ENCODE measurements at places on chromosomes 12 and 14. TPM values are rescaled to one million over a fixed set of nuclear protein-coding genes. Genes with fewer than 3 reads are reported as not detected.

DNA sequence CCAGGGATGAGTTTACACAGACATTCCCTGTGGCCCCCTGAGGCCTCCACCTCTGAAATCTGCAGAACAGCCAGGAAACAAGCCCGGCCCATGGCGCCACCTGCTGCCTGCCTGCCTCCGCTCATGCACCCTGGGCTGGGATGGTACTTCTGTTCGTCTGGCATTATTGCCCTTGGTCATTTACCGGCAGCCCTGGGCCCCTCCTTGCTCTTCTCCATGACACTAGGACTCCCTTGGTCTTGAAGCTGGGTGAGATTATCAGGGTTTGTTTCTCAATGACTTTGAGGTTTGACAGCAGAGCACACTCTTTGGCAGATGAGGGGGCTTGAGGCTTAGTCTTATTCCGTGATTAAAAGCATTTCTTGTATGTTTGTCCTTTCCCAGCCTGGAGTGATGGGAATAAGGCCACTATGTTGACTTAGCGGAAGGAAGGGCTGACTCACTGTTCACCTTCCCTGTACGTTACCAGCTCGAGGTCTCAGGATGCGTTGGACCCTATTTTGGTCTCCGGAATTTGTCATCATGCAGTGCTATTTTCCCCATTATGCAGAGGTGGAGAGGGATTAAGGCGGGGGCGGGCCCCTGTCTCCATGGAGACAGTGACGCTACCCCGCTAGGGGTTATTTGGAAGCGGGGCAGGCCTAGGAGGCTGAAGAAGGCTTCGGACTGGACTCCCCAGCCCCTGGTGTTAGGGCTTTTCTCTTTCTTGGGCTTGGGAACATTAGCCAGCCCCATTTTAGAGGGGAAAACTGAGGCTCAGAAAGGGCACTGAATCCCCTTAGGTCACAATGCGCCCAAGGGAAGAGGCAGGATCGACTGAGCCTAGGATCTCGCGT lies 706 bp upstream of the PEX5 start:
- DNase-seq: peak; percentile 93
- H3K4me3 ChIP-seq: peak overlapping the region; percentile 94
- H3K4me1 ChIP-seq: peaks cover 26% of the 10 kb centered on the region
- peaks cover 16% of the 10 kb centered on the region for H3K36me3 ChIP-seq

DNA sequence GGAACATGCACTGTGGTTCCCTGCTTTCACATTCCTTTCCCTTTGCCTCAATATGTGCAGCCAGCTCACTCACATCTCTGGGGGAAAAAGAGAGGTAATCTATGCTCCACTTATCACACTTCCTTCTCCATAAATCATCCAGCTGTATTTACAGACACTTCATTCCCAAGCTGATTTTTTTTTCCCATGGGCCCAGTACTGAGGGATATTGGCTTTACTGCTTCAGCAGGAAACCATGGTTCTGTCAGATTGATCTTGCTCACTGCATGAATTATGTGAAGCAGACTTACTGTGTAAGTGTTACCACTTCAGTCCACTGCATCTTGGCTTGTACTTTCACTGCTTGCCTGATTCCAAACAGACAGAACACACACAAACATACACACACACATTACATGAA lies 555.6 kb downstream of the CCER1 start:
- H3K4me3 ChIP-seq: no peak overlapping the region
- no peaks in the 10 kb centered on the region for H3K4me1 ChIP-seq
- H3K27ac ChIP-seq: no peak overlapping the region
- H3K36me3 ChIP-seq: no peaks in the 10 kb centered on the region

DNA sequence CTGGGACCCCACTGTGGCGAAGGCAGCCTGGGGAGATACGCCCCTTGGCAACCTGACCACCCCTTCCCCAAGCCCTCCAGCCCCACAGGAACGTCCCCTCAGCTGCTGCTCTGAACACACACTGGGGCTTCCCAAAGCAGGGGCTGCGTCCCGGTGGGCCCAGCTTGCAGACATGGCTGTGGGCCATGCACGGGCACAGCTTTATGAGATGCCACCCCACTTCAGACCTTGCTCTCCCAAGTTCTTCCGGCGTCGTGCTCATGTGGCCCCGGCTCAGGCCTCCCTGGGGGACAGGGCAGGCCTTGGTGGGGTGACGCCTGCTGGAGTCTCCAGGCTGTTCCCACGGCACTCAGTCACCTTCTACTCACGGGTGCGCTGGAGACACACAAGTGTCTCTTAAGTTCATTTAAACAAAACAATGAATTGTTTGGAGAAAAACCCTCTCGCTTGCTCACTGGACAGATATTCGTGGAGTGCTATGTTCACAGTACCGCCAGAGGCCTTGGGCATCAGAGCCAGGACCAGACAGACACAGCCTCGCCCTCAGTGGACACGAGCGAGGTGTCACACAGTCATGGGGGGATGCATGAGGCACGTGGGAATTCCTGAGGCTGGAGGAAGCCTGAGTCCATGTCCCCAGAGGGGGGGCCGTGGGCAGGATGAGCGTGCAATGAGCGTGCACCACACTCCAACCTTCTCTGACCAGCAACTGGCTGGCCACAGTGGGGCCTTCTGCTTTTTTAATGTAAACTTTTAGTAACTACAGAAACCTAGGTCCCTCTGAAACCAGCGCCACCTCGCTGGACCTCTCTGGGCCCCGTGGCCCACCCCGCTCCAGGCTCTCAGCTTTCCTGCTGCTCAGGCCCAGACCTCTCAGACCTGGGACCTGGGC lies 4.3 kb downstream of the GALNT9 start:
- H3K4me3 ChIP-seq: no peak overlapping the region
- H3K36me3 ChIP-seq: no peaks in the 10 kb centered on the region
- H3K27ac ChIP-seq: no peak overlapping the region
- peaks cover 18% of the 10 kb centered on the region for H3K27me3 ChIP-seq
- peak; percentile 92 for DNase-seq

DNA sequence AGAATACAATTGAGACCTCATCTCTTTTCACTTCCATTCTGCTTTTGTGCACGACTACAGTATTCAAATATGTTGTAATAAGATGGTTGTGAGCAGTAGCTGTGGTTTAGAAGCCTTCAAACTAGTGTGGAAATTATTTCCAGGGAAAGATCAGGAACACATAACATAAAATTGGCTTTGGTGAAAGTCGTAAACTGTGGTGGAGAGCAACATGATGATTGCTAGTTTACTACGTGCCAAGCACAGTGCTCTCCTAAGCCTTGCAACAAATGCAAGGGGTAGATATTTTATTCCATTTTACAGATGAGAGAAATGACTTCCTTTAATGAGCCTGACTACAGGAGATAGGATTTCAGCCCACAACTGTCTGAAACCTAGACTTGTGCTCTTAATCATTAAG lies 172.4 kb upstream of the LMNTD1 start:
- no peak overlapping the region for H3K27ac ChIP-seq
- H3K4me3 ChIP-seq: no peak overlapping the region
- DNase-seq: no peak
- peaks cover 16% of the 10 kb centered on the region for H3K4me1 ChIP-seq
- H3K36me3 ChIP-seq: no peaks in the 10 kb centered on the region

The CLEC4C gene
- total RNA-seq: not detected
